Caudate nucleus (tissue), 63 donors: ENCODE measurements at places on chromosomes 12 and 14.

- no peak for DNase-seq
Measured at GRCh38 chr14:33653308-33653695, 297.6 kb downstream of the EGLN3 start.

DNA sequence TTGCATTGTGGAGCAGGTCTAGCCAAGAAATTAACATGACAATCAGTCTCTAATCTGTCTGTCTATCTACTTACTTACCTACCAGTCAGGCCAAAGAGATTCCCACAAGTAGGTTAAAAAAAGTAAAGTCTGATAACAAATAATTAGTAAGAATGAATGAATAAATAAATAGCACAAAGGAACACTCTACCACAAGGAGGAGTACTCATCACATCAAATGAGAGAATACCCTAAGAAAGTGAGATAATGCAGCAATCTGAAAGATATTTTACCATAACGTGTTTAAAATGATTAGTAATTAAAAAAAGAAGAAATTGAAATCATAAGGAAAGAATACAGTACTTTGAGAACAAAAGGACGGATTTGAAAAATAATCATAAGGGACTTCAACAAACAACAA, 187.2 kb downstream of the SYNE2 start:
- no peak for DNase-seq

- no peak for DNase-seq
Measured at GRCh38 chr14:84064316-84065125, 1465.4 kb upstream of the FLRT2 start.

DNA sequence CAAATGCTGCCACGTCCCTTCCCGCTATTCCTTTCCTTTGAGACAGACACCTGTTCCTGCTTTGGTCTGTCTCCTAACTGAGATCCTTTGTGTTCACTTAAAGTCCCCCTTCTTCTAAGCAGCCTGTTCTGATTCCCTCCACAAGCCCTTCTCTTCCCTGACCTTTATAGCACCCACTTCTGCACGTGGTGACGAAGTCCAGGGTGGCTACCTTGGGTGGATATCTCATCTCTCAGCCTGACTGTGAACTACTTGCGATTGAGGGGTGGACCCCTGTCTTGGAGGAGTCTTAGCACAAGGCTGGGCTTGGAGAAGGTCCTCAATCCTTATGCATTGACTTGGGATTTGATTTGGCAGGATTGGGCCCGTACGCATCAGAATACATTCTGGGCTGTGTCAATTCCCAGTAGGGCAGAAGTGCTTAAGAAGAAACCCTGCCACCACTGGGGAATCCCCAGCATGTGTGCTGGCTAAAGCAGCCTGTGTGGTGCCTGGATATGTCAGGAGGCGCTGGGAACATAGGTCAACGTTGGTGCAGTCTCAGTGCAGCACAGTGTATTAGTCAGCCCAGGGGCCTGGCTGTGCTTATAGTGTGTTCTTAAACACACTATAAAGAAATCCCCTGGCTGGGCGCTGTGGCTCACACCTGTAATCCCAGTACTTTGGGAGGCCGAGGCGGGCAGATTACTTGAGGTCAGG, 23.6 kb downstream of the KRT80 start:
- DNase-seq = no peak

DNA sequence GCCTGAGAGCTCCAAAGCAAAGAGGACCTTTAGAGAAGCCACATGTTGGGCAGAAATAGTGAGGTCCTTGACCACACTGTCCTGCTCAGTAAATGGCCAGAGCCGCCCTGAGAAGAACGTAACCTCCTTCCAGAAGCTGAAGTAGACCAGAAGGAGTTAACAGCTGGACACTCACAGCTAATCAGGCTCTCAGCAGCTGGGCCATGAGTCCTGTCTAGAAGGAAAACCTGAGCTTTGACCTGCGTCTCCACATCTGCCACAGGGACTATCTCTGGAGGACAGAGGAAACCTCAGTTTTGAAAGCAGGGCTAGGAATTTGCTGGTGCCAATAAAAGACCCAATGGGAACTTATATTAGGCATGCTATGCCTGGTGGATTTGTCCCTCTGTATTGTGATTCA, 12.3 kb upstream of the DHRS4 start:
- DNase-seq = no peak

- DNase-seq = no peak
Measured at GRCh38 chr14:78535041-78535440, 364.9 kb downstream of the NRXN3 start.

DNA sequence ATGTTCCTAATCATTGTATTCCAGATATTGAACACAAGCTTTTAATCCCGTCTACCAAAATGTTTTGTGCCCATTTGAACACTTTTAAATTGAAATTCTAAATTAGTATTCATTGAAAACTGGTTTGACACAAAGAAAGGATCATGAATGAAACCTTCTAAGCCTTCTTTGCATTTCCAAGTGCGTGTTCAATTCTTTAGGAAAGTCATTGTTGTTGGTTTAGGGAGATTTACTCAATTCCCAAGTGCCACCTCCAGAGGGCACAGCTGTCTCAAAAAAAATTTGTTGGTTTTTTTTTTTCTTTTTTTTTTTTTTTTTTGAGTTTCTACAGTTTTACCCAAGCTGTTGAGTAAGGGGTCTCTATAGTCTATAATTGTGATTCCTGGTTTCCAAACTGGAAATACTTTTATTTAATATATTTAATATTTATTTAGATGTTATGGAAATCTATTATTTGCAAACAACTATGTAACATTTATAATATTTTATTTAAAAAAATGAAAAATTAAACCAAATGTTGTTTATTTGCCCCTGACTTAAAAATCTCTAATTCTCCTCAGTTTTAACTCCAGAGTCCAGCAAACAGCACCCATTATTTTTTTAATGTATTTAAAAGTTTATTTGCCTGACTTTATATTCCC, 79.9 kb downstream of the NEDD1 start:
- DNase-seq = no peak

DNA sequence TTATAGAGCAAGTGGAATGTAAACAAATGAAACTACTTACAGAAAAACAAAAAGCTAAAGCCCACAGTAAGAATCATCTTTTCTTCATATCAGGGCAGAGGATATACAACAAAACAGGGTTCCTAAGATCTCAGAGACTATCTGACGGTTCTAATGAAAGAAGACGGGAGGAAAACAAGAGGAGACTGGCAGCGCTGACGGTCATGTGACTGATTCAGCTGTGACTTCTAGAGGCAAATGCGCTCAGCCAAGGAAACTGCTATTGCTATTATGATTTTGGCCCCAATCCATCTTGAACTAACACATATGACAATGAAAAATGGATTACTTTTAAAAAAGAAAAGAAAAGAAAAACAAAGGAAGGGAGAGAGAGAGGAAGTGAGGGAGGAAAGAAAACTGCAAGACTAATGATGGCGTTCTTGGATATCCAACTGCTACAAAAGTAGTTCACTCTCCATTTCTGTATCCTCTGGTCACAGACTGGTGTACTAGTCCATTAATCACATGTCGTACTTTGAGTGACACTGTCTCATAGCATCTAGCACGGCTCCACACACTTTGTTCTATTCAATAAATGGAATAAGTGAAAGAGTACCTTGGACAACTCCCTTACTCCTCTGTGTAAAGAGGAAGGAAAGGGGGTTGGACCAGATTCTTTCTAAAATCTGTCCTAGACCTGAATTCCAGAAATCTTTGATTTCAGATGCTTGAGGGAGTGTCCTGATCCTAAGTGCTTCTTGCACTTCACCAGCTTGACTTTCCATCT, 119.3 kb downstream of the DAD1 start:
- DNase-seq = no peak

- peak; percentile 30 for DNase-seq
Measured at GRCh38 chr12:30694412-30695198, 1.1 kb downstream of the IPO8 start.

DNA sequence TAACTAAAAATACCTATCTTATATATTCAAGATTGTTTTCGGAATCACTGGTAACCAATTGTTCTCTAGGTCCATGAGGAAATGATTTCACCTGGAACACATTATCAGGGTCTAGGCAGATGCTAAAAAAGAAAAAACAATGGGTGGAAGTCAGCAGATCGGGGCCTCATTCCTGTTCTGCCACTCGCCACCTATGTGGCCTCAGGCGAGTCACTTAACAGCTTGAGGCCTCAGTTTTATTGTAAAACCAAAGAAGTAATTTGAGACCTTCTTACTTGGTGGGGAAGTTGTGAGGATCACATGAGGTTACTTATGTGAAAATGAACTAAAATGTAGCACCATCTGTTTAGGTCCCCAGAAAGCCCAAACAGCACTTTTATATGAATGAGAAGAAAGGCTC, 6.2 kb upstream of the RNASE10 start:
- no peak for DNase-seq

DNA sequence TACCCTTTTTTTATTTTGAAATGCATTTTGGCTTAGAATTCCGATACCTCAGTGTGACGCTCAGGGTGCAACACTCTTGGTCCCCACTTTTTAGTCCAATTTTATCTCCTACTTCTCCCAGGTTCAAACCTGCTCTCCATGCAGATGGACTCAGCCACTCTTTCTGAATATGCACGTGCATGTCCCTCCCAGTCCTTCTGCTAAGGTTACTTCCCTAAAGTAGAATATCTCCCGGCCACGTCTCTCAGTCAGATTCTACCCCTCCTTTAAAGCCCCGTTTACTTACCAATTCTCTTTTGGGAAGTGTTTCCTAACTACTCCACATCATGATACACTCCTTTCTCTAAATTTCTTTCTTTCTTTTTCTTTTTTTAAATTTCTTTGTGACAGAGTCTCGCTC, 15.5 kb upstream of the PARP11 start:
- no peak for DNase-seq

GRCh38 chr12:130127912-130128789, 34.1 kb upstream of the FZD10 start:
- DNase-seq = no peak

DNA sequence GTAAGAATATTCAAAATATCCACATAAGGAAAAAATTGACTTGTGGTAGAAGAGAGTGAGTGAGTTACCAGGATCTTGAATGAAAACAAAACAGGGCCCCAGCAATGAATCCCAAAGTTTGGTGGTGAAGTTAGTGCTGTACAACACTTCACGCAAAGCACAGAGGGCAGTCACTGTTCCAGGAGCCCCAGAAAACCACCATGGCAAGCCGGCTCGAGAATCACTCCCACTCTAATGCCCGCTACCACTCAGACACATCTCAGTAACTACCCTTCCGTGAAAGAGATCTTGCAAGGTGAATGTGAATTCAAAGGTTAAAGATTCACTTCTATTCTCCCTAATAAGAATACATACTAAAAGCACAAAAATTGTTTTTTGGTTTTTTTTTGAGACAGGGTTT, 30.1 kb downstream of the CLIP1 start:
- no peak for DNase-seq

GRCh38 chr14:25526290-25526689, 476.3 kb upstream of the STXBP6 start:
- DNase-seq = no peak

DNA sequence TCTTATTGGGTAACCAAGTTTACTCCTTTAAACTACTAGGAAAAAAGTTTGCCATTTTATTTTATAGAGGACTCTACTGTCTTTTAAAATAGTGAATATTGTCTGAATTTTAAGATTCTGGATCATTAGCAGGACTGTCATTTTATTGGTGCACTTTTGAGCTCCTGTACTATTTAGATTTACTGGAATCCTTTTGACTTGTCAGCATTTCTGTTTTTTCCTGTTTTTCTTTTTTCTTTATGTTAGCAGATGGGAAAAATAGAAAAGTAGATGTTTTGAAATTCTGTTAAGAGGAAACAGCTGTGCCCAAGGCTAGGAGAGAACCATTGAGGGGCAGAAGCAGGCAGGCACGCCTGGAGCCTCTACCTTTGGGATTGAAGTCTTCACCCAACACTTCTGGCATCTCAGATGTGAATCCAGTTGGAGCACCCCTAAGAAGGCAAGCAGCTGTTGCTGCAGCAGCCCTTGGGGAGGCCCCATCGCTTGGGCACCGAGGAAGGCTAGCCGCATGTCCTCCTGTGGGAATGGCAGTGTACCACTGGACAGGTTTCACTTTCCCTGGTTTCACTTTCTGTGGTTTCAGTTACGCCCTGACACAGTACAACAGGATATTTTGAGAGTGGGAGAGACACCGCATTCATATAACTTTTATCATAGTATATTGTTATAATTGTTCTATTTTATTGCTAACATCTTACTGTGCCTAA, 11.5 kb downstream of the RIMKLB start:
- no peak for DNase-seq

- no peak for DNase-seq
Measured at GRCh38 chr12:4780641-4781611, 60.7 kb downstream of the GALNT8 start.

DNA sequence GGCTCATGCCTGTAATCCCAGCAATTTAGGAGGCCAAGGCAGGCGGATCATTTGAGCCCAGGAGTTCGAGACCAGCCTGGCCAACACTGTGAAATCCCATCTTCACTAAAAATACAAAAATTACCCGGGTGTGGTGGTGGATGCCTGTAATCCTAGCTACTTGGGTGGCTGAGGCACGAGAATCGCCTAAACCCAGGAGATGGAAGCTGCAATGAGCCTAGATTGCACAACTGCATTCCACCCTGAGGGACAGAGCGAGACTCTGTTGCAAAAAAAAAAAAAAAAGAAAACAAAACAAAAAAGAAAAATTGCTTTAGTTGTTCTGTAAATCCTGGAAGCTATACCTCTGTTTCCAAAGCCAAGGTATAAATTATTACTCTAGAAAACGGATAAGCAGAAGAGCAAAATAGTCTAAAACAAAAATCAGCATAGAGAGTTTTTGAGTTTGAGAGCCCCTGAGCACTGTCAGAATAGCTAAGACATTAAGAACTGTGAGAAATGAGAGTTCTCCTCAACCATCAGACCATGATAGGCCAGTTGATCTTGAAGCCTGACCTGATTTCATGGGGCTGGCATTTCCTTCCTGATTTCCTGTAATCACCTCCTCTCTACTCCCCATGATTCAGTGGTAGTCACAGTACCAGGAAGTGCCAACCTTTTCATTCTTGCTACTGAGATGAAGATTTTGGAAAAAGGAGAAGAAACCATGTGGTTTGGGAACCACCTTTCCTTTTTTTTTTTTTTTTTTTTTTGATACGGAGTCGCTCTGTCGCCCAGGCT, 31.7 kb downstream of the ATP2A2 start:
- no peak for DNase-seq

GRCh38 chr12:128817111-128818015, 6.4 kb downstream of the SLC15A4 start:
- peak; percentile 27 for DNase-seq

DNA sequence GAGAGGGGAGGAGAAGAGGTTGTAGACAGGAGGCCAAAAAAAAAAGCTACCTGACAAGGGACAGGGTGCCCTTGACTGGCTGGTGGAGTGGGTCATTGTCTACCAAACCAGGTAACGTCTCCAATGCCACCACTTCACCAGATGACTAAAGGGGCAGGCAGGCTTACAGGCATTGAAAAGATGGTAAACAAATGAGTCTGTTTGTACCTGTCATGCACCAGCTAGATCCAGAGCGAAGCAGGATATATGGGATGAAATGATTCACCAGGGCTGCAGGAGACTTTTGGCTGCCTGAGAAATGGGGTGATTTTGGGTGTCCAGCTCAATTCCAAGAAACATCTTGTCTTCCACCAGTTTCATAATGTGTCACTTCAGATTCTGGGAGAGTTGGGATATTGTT, 4.0 kb downstream of the C12orf54 start:
- no peak for DNase-seq

DNA sequence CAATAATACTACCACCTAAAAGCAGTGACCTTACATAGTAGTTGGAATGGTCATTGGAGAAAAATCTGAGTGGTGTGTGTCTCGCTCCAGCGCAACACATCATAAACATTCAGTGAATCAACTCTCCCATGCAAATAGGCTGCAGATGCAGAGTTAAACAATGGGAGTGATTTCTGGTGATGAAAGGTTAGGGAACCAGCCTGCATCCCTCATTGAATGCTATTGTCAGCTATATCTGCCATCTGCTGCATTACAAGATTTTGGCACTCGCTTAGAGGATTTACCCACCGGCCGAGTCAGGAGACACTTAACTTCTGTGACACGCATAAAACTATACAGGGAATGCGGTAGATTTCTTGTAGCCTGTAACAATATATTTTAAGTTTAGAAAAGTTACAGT, 900.9 kb downstream of the FLRT2 start:
- no peak for DNase-seq
